ENCODE measurements at places on chromosomes 12 and 14.
A peak's percentile ranks its signal among the peaks of the same experiment; 100 is the strongest.

DNA sequence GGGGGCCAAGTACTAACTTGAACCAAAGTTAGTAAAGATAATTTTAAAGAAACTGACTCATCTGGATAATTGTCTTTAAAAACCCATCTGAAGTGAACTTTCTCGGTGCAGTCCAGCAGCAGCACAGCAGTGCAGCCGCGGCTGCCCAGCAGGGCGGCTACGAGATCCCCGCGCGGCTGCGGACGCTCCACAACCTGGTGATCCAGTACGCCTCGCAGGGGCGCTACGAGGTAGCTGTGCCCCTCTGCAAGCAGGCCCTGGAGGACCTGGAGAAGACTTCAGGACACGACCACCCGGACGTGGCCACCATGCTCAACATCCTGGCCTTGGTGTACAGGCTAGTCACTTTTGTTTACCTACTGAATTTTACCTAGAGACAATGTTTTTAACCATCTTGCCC is 33.6 kb downstream of the KLC1 start:
- no peak for DNase-seq

DNA sequence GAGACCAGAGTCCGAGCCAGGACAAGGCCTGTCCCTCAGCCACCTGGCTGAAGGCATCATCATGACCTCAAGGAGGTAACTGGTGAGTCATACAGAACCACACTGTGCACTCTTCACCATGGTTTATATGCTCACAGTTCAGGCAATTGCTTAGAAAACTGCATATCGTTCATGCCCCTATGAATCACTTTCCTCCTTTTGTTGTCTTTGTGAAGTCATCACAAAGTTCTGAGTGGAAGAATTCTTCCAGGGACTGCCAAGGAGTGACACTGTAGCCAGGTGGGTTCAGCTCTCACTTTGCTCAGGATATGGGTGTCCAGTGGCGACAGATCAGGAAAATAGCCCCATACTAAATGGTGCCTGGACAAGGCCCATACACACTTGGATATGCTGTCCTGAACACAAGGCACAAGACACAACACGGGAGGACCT is 92.5 kb downstream of the DPF3 start:
- DNase-seq: no peak

DNA sequence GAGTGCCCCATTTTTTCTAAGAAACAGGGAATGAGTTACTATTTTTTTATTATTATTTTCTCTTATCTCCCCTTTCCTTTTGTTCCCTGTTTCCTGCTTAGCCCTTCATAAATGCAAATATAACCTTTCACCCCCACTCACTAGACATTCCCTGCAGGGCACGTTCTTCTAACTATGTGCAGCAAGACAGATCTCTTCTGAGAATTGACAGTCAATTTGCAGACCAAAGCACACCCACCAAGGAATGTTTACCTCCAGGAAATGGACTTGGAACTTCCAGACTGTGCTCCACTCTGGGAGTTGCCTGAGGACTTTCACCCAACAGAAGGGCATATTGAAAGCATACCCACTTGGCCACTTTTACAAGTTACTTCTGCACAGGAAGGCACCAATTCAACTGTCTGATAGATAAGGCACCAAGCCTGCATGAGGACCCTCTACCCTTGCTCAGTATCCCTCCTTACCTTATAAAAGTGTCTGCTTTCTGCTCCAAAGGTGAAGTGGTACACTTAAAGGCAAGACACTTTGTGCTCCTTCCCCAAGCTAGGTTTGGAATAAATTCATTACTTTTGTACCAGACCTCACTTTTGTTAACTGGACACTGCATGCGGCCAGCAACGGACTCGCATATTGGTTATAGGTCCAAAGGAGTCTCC is 6.5 kb downstream of the TAS2R19 start:
- no peak for DNase-seq

- DNase-seq: no peak
These were observed 830.1 kb upstream of the MGAT4C start for GRCh38 chr12:87086118-87086891.

GRCh38 chr12:131861261-131862083 is 33.0 kb upstream of the ULK1 start:
- no peak for DNase-seq

DNA sequence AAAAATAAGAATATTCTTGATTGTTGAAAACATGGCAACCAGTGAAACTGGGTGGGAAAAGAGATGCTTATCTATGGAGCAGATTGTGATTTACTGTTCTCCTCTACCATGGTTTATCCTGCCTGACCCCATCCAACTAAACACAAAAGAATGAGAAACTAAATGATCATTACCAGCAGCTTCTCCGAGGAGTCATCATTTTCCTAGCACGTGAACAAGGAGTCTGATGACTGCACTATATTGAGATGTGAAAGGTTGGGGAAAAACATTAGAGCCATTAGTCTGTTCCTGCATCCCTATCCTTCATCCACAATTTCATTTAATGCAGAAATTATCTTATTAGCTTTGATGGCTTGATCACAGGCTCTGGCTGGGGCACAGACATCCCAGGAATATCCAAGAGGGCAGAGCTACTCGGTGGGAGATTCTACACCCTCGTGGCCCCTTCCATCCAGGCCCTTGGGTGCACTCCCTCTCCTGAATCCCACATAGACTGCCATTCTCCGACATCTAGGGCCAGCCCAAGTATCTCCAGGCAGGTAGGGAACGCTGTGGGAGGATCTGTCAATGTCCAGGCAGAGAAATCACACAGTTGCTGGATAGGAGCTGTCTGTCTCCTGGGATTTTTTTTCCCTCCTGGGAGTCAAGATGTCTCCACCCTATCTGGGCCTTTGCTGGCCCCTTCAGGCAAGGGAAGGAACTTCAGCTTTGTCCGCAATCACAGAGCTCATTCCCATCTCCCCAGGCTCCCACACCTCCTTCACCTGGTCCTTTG is 43.3 kb upstream of the DHRS4 start:
- DNase-seq: peak; percentile 16

DNA sequence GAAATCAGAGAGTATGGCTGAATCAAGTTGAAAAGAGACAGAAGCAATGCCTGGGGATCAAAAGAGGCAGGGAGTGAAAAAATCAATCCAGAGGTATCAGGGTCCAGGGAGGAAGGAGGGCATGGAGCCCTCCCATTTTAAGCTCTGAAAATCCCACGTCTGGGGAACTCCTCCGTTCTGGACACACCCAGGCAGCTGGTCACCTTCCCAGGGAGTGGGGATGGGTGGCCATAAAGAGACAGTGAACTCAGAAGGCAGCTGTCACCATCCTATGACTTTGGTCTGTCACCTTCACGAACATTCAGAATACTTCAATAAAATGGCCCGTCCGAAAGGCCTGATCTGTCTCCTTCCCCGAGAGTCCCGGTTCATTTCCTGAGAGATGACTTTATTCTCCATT is 71.6 kb downstream of the MAP1LC3B2 start:
- DNase-seq: no peak

GRCh38 chr12:53845932-53846331 is 92.7 kb upstream of the HOXC13 start:
- DNase-seq: no peak

- no peak for DNase-seq
These were observed 45.6 kb upstream of the RIMBP2 start for GRCh38 chr12:130761537-130762318.

GRCh38 chr14:78324353-78324752 is 154.2 kb downstream of the NRXN3 start:
- DNase-seq: no peak

DNA sequence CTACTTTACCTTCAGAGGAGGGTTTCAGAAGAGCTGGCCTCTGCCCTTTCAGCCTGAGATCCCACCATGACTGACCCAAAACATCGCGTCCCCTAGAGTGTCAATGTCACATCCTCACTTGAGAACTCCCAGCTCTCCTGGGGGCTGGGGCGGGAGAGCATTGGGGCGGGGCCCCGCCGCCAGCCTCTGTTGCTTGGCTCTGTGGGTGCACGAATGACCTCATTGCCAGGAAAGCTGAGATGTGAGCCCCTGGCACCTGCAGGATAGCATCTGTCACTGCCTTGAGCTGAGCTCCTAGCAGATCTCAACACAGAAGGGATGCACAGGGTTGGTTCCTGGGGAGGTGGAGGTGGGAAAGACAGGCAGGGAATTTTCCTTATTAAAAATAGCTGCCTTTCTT is 20.6 kb upstream of the MYL2 start:
- no peak for DNase-seq

DNA sequence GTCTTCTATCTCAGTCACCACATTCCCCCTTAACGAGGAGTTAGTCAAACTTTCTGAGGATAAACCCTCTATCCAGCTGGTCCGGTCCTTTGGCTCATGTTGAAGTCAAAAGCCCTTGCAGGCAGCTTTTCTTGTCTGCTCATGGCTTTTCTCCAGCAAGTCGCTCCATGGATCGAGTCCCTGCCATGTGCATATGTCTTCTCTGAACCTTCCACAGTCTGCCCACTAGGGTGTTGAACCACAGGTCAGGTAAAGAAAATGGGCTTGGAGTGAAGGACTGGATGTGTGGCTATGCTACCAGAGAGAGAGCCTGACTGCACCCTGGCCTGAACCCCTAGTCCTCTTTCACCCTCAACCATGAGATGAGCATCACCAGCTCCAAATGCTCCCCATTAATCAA is 22.8 kb downstream of the C14orf132 start:
- no peak for DNase-seq

DNA sequence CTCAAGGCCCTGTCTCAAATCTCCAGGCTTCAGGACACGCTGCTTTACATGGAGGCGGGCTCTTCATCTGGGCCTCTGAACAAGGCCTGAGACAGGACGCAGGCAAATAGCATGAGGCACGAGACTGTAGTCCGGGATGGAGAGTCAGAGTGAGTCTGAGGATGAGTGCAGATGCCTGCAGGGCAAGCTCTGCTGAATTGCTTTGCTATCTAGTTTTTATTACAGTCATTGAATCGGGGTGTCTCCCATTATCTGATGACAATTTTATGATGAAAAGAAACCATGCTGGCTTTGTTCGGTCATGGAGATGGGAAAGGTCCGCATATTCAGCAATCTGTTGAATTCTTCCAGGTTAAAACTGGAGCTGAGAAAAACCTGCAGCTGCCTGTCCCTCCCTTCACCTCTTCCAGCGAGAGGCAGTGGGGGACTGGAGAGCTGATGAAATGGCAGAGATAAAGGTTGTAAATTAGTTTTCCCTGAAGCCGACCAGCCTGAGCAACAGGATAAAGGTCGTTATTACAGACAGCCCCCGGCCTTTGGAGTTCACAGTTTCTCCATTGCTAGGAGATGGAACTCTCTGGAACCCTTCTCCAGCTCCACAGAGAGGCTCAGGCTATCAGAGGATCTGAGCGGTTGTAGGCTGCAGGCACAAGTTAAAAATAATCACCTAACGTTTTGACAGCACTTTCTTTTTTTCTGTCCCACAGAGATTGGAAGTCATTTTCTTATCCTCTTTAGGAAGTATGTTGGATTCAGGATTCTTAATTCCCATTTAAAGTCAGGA is 1.3 kb upstream of the ADGRD1 start:
- no peak for DNase-seq

GRCh38 chr12:105814283-105814682 is 324.5 kb downstream of the NUAK1 start:
- peak; percentile 96 for DNase-seq

- DNase-seq: no peak
These were observed 77.7 kb upstream of the C14orf132 start for GRCh38 chr14:95961481-95961880.

DNA sequence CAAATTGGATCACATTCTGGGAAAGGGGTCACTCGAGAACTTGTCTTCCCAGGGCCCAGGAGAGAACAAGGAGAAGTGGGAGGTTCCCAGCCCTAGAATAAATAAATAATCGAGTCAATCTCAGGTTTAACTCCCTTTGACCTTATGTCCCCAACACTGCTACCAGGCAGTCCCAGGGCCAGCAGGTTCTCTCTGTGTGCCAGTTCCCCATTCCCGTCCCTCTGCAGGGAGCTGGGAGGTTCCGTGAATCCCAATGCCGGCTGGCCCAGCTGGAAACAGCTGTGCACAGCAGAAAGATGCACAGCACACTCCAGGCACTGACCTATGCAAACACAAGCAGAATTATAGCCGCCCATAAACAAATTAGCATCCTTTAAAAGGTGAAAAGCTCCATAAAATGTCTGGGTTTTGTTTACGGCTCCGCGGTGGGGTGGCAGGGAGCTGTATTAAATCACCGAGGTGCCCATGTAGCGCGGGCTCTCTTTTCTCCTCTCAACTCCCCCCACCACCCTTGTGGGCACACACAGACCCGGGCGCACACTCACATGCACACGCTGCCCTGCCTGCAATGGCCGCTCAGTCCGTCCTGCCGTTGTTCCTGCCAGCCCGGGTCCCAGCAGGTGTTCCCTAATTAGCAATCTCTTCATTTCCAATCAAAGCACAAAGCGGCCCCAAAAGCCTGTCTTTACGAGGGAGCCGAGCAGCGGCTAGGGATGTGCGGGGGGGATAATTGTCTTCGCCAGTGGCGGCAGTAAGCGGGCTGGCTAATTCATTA is 46.6 kb upstream of the ESRRB start:
- no peak for DNase-seq

- no peak for DNase-seq
These were observed 760.1 kb downstream of the RPS29 start for GRCh38 chr14:48826058-48826457.

GRCh38 chr14:104385531-104386101 is 193.9 kb upstream of the C14orf180 start:
- DNase-seq: no peak

- peak; percentile 88 for DNase-seq
These were observed 15.4 kb downstream of the TRIM9 start for GRCh38 chr14:51079489-51079888.

- DNase-seq: no peak
These were observed 73.0 kb downstream of the SERPINA3 start for GRCh38 chr14:94685166-94685581.

- no peak for DNase-seq
These were observed 10.0 kb downstream of the WNT1 start for GRCh38 chr12:48988030-48988649.

GRCh38 chr14:87483271-87484260 is 509.4 kb downstream of the GALC start:
- no peak for DNase-seq

- peak; percentile 29 for DNase-seq
These were observed 5.7 kb downstream of the PRKAB1 start for GRCh38 chr12:119673634-119674033.

DNA sequence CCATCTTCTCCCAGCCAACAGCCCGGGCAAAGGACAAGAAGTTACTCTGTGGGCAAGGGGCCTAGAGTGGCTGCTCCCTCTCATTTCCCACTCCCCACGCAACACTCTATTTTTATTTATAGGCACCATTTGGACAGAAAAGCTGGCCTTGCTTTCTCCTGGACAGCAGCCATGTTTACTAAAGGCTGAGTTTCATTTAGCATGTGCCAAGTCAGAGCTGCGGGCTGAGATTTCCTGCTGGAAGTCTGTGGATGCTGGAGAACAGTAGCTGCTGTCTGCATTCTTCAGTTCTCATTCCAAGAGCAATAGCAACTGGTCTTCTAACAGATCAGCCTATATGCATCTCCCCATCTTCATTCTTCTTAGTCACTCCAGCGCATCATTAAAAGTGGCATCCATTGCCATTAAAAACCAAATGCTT is 8.3 kb downstream of the COL2A1 start:
- DNase-seq: peak; percentile 82

- DNase-seq: no peak
These were observed 11.9 kb downstream of the TTC9 start for GRCh38 chr14:70653662-70654061.

- DNase-seq: no peak
These were observed 474.4 kb upstream of the DCN start for GRCh38 chr12:91657032-91657431.

GRCh38 chr14:56055511-56055910 is 62.7 kb upstream of the PELI2 start:
- no peak for DNase-seq
